ENCODE measurements at places on chromosomes 16 and 17.

DNA sequence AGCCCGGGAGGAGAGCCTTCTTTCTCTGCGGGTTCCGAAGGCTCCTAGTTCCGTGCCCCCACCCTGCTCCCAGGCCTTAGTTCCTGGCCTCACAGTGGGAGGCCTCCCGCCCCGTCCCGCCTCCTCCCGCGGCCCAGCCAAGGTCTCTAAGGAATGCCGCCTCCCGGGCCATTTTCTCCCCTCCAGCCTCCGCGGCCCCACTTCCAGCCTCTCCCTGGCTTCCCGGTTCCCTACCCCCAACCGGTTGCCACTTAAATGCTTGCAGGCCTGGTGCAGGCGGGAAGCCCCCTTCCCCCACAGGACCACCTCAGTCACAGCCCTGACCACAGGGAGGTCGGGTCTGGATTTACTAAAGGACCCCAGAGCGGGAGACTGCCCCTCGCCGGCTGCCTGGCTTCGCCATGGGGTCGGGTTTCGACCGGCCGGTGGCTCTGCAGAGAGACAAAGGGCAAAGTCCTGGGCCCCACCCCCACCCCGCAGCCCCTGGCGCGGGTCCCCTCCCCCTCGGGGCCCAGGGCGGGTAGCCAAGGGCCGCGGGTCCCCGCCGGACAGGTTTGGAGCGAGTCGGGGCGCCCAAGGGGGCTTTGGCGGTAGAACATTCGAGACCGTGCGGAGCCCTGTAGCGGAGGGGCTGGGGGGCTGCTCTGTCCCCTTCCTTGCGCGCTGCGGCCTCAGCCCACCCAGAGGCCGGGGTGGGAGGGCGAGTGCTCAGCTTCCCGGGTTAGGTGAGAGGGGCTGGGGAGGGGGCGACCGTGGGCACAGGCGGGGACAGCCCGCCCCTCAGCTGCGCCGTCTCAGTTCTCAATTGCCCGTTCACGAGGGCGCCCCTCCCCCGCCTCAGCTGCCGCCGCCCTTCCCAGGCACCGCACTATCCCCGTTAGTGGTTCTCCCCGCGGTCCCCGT is 16.4 kb downstream of the IGF2BP1 start:
- DNase-seq: no peak

DNA sequence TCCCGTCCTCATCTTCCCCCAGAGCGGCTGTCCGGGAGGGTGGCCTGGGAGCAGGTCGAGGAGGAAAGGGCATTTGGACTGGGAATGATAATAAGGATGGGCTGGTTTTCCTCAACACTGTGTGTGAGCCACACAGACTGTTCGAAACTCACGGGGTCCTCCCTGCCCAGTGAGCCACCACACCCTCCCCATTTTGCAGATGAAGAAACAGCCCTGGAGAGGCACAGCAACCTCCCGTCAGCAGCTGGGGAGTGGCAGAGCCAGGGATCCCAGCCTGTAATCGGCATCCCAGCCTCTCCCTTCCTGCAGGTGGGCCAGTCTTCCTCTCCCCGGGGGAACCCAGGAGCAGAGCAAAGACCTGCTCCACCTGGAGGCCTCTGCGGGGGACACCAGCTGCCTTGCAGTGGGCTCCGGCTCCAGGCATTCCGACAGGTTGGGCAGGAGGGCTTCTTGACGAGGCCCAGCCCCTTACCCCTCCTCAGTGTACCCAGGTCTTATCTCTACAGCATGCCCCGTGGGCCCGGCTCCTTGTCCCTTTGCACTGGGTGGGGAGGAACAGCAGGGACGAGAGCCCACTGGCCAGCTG is 23.8 kb downstream of the ENGASE start:
- DNase-seq: no peak

GRCh38 chr17:65696739-65697394 is 135.4 kb upstream of the AXIN2 start:
- DNase-seq: no peak

DNA sequence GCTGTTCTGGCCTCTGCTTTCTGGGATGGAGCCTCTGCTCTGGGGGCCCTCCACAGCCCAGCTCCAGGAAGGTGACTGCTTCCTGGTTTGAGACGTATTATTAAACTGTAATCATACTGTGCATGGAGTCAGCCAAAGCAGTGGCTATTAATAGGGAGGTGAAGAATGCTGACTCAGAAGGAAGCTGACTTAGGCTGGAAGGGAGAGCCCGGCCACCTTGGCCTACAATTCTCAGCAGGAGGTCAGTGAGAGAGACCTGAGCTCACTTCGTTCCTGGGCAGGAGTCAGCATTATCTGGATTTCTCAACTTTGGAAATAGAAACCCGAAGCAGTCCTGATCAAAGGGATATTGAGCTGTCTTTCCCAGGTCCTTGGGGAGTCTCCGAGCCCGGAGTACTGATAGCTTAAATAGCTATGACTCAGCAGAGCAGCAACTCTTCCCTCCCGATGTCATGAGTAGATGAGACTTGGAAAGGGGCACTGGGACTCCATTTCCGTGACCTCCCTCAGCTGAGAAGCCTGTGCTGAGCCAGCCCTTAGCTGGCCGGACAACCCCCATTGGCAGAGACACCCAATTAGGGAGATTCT is 91.8 kb downstream of the YPEL2 start:
- DNase-seq: no peak

- no peak for DNase-seq
These were observed 55.0 kb downstream of the ZNF423 start for GRCh38 chr16:49800876-49801275.

DNA sequence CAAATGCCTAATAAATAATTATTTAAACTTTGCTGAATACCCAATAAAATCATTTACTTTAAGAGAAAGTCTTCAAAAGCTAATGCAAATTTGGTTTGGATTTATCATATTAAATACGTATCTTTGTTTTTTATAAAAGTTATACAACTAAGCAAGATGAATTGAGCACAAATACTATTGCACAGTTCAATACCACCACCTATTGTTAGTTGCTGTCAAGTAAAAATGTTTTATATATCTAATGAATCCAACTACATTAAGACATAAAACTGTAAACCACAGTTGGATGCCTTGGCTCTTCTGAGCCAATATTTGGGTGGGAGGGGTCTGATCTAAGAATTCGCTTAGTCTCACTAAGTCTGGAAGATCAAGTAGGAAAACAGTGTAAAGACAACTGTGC is 7.7 kb downstream of the FBXL20 start:
- DNase-seq: no peak

DNA sequence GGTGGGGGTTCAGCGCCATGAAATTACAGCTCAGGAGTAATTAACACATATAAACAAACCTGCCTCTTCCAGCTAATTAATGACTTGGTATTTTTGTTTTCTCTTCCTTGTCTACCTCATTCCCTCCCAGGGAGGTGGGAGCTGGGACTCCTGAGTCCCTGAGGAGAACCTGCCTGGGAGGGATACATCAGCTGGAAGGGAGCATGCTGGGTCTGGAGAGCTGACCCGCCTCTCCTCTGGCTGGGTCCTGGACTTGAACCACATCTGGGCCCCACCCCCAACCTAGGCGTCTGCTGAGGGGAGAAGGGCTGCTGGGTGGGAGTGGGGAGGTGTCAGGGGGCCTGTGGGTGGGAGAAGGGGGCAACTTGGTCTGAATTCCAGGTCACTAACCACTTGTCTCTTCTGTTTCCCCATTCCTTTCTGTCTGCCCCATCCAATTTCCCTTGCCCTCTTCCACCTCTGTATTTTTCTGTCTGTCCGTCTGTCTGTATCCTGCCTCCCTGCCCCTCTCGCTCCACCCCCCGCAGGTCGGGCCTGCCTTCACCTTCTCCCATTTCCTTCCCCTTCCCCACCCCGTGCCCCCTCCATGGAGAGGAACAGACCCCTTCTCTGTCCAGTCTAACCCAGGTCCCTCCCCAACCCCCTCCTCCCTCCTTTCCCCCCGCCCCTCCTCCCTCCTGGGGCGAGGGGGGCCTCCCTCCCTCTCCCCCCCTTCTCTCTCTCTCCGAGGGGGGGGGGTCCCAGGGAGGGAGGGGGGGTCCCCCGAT is at the start of gene NLGN2:
NLGN2 (plus strand) TSS at position 361 of the 767 bp plus-strand sequence. CDS start 411 bp downstream, outside the sequence.
- no peak for DNase-seq

Measured in cerebellum (tissue), 4 donors.